ENCODE measurements at places on chromosomes 12 and 14. TPM values are rescaled to one million over a fixed set of nuclear protein-coding genes. Genes with fewer than 3 reads are reported as not detected.

Gene TAS2R46
- 4.0 TPM for total RNA-seq

Gene NEUROD4
- total RNA-seq = not detected

Gene CLEC2A
- total RNA-seq = not detected

Gene GALNT6
- total RNA-seq = 0.46 TPM

Gene GZMB
- 1.0 TPM for total RNA-seq

Gene POLR3B
- total RNA-seq = 10.5 TPM

Gene EIF2S3B
- total RNA-seq = 0.69 TPM

Gene OR6C2
- total RNA-seq = not detected

Gene TEX52
- not detected for total RNA-seq

Gene JAG2
- total RNA-seq = 1.0 TPM

Gene MTHFD1
- total RNA-seq = 46.1 TPM

Gene SGPP1
- total RNA-seq = 26.9 TPM

Gene NYNRIN
- total RNA-seq = 2.2 TPM

Gene GPR68
- under 0.01 TPM for total RNA-seq

Gene FGF6
- total RNA-seq = not detected

Gene NR4A1
- total RNA-seq = 9.7 TPM

Gene CEP170B
- 17.9 TPM for total RNA-seq

Gene SMCO2
- not detected for total RNA-seq

Gene TAS2R9
- 0.46 TPM for total RNA-seq

Gene HNF1A
- not detected for total RNA-seq

Gene FOXN4
- not detected for total RNA-seq

Gene ARG2
- total RNA-seq = 21.1 TPM

Gene HVCN1
- 0.34 TPM for total RNA-seq

Gene SUDS3
- total RNA-seq = 41.8 TPM

Gene CREBL2
- 48.9 TPM for total RNA-seq

Gene ATP2B1
- total RNA-seq = 20.6 TPM

Gene RTRAF
- total RNA-seq = 86.7 TPM

Gene MGP
- not detected for total RNA-seq

Gene NKX2-8
- total RNA-seq = not detected

Gene ADAMTS20
- not detected for total RNA-seq

Gene CTDSP2
- 37.0 TPM for total RNA-seq

Gene RIMBP2
- not detected for total RNA-seq

Gene NOP9
- total RNA-seq = 23.1 TPM

Gene AMDHD1
- 1.0 TPM for total RNA-seq

Gene SLC5A8
- total RNA-seq = not detected

Gene TDRD9
- total RNA-seq = 0.33 TPM

Gene SRRM4
- not detected for total RNA-seq

Gene DUSP16
- total RNA-seq = 31.0 TPM

Gene EXOC3L4
- total RNA-seq = not detected

Gene ACSM4
- not detected for total RNA-seq

Gene IL26
- total RNA-seq = not detected

Gene PTPRB
- total RNA-seq = not detected

Gene STON2
- 2.1 TPM for total RNA-seq

Gene RNU4-1
- under 0.01 TPM for total RNA-seq

Gene COL2A1
- under 0.01 TPM for total RNA-seq

Gene OR10G2
- not detected for total RNA-seq

Gene IFNG-AS1
- not detected for total RNA-seq

Gene TAS2R30
- total RNA-seq = 3.4 TPM

Gene ABCC9
- not detected for total RNA-seq

Gene PMEL
- 8,696 TPM for total RNA-seq

Gene HOXC6
- total RNA-seq = not detected

Gene CYP27B1
- total RNA-seq = 1.8 TPM

Gene LRIG3
- 35.6 TPM for total RNA-seq
